ENCODE measurements at places on chromosomes 2 and 18. TPM values are rescaled to one million over a fixed set of nuclear protein-coding genes. Genes with fewer than 3 reads are reported as not detected.

DNA sequence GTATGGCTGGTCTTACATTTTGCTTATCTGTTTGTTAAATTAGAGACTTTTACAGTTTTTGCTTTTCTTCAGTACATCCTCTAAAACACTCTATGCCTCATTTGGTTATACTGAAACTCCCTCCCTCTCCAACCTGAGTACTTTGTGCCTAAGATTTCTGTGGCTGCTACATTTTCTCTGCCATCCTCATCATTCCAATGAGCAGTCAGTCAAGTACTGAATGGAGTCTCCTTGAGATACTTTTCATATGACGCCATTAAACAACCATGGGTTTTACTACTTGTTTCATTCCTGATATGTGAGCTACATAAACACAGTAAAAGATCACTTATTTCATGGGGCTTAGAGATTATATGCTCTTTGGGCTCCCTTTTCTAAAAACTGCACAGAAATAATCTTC, 196.7 kb upstream of the EPC2 start:
- DNase-seq = no peak

Gene FOXI3
- not detected for total RNA-seq

- DNase-seq = no peak
These were observed at the start of gene CHST10 for GRCh38 chr2:100416935-100417710. TSS of gene CHST10 (minus strand) at chr2:100417668. CDS start at chr2:100406675, 10,993 bp downstream.

- peak; percentile 64 for DNase-seq
These were observed 3.8 kb downstream of the ACTG2 start for GRCh38 chr2:73896362-73897239.

Gene CRACDL
- not detected for total RNA-seq

Gene NTSR2
- not detected for total RNA-seq

Gene TRAPPC8
- 28.3 TPM for total RNA-seq

DNA sequence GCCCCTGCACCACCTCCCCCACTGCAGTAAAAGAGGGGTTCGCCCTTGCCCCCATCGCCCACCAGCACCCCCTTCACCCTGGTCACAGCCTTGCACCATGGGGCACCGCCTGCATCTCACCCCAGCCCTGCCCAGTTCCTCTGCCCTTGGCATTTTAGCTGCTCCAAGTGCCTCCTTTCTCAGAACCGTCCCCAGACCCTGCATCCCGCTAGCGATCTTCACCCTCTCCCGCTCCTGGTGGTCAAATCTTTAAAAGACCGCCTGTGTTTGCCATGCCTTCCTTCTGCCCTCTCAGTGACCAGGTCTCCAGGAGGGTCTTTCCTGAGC, 114.7 kb upstream of the OTOS start:
- DNase-seq = no peak

DNA sequence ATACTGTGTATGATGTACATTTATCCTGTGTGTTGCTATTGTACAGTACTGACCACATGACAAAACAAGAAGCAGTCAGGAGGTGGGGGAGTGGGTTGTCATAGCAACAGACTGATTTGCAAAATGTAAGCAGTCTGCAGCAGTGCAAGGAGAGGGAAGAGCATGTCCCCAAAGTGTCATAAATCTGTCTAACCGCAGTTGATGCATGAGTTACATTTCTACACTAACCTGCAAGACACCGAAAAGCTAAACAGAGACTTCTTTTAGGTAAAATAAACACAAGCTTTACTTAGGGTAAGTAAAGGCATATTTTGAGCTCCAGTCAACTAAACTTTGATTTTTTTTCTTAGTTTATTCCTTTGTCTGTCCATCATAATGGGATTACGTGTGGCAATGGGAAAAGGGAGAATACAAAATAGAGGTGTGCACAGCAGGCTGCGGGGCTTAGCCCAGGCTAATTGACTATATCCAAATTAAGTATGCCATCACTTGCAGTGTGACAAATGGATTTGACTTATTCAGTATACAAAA, 134.5 kb downstream of the MEIS1 start:
- peak; percentile 81 for DNase-seq

GRCh38 chr2:113858764-113859163, 31.1 kb upstream of the ACTR3 start:
- DNase-seq = peak; percentile 95

GRCh38 chr18:10739152-10739551, 213.3 kb downstream of the NAPG start:
- DNase-seq = no peak

DNA sequence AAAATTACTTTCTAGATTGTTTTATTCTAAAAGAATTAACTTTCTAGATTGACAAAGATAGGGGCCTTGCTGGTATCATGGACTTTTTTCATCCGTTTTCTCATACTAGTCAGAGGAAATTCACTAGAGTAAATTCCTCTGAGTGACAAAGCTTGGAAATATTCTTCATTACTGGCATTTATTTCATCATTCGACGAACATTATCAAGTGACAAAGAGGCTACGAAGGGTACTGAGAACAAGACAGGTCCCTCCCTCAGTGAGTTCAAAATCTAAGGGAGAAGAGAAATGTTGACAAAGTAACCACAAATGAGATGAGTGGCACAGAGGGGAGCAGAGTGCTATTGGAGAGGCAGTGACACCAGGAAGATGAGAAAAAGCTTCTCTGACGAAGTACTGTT, 4.3 kb downstream of the EPG5 start:
- peak; percentile 82 for DNase-seq

DNA sequence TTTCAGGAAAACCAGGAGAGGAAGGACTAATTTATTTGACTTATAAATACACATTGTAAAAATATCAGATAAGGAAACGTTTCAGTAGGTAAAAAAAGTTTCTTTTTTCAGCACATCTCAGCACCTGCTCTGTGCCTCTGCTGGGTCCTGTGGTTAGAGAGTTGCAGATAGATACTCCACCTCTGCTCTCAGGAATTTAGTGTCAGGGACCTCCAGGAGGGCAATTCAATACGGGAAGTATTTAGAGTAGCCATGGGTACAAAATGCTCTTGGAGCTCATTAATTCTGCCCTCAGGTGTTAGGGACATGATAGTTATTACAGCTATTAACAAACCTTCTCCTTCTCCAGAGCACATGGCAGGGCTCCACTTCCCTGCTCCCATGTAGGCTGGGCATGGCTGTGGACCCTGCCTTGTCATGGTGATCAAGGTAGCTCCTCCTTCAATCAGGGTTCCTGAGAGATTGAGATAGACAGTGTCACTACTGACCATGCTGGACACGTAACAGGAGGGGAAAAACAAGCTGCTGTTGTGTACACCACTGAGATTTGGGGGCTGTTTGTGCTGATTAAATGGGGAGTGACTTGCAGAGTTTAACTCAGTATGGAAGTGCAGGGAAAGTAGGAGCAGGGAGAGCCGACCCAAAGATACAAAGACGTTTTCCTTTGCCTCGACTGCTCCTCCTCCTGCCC, 185.6 kb upstream of the COPS8 start:
- DNase-seq = no peak

Gene TMEM237
- total RNA-seq = 76.2 TPM

DNA sequence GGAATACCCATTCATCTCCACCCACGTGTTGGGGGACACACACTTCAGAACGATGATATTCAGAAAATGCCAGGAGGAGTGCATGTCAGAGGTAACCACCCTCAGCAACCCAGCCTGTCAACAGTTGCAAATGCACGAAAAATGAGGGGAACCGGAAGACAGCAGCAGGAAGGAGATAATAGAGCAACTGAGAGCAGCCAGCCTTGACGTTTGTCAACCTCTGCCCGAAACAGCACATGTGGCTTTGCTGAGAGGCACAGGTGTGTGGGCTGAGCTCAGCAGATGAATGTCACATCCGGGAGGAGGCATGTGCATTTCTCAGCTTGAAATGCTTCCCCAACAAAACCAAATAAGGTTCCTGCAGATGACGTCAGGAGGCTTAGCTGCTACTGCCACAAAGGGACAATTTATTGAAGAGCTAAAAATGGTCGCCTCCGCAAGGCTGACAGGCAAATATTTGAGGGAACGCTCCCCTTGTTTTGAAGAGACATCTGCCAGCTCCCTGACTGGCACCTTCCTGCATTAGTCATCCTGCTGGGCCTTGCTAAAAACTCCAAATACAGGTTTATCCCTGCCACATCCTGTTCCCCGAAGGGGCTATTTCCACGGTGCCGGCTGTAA, 419.0 kb downstream of the NBAS start:
- DNase-seq = no peak

DNA sequence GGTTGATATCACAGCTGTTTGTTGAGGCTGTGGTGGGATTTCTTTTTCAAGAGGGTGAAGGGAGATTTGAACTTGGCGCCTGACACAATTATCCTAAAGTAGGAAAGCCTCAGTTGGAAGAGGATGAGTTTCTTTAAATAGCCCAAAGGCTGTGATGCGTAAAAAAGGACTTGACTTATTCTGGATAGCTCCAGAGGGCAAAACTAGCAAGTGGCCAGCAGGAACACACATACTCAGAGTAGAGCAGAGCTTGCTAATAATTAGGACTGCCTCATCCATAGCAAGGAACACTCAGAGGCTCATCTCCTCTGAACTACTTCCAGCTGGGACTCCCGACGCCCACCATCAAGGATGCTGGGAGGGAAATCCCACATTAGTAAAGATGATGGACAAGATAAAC, 74.0 kb downstream of the AFF3 start:
- no peak for DNase-seq

Gene MALT1
- total RNA-seq = 23.2 TPM

DNA sequence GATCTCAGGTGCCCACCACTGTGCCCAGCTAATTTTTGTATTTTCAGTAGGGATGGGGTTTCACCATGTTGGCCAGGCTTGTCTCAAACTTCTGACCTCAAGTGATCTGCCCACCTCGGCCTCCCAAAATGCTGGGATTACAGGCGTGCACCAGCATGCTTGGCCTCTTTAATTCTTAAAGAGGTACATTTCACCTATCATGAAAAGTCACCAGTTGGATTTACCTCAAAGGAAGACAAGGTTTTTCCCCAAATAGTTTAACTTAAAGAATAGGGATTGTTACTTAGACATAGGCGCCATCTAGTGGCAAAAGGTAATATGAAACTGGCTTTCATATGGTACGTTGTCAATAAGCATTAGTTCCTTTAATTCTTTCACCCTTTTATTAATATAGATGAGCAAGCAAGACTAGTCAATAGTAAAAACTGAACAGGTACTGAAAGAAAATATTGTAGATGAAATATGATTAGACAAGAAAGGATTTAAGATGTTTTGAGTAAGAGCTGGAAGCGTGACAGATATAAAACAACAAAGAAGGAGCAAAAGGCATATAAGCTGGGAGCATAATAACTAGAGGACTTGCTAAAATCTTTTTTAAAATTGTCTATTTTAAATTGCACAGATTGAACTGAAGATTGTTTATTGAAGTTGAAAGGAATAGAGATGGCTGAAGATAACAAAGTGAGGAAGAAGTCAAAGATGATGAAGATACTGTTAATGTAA, 35.0 kb upstream of the PSMD14 start:
- DNase-seq = peak; percentile 45

- DNase-seq = no peak
These were observed 44.5 kb downstream of the DNER start for GRCh38 chr2:229669841-229670240.

- no peak for DNase-seq
These were observed 19.2 kb upstream of the EML6 start for GRCh38 chr2:54704238-54704637.

- DNase-seq = no peak
These were observed 56.4 kb downstream of the LPIN1 start for GRCh38 chr2:11802782-11803191.

Gene LYPD6
- 29.4 TPM for total RNA-seq

GRCh38 chr2:233460726-233461441, 105.7 kb downstream of the USP40 start:
- DNase-seq = no peak

Gene CNPPD1
- 42.2 TPM for total RNA-seq

DNA sequence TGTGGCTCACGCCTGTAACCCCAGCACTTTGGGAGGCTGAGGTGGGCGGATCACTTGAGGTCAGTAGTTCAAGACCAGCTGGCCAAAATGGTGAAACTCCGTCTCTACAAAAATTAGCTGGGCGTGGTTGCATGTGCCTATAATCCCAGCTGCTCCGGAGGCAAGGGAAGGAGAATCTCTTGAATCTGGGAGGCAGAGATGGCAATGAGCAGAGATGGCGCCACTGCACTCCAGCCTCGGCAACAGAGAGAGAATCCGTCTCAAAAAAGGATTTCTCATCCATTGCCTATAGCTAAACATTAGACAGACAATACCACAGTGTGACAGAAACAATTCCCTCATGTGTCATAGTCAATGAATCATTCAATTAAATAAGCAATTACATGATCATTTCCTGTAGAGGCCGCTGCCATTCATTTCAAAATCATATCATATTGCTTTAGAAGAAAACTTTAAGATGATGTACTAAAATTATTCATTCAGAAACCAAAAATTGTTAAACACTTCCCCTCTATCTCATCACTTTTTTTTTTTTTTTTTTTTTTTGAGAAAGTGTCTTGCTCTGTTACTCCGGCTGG, 69.5 kb upstream of the TGIF1 start:
- DNase-seq = no peak

Gene HOXD3
- 0.38 TPM for total RNA-seq

GRCh38 chr2:219856602-219857001, 229.2 kb downstream of the SLC4A3 start:
- no peak for DNase-seq

DNA sequence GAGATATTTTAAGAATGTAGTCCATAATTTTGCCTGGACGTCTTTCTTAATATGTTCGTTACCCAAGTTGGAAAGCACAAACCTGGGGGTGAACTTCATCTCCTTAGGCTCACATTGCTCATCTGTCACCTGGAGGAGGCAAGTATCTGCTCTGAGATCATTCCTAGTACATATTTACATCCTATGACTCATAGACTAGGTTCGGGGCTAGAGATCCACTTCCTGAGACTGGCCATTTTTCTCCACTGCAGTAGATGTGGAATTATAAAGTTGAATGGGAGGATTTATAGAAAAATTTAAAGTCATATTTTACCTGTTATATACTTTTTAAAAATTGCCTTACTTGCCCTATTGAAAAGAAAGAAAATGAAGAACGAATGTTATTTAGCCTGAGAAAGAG, 77.5 kb upstream of the PROKR1 start:
- peak; percentile 5 for DNase-seq

Gene SUPT7L
- total RNA-seq = 22.4 TPM

Gene NDUFV2
- 156 TPM for total RNA-seq

GRCh38 chr2:96449174-96449573, 56.0 kb downstream of the NEURL3 start:
- DNase-seq = no peak

Gene EFR3B
- total RNA-seq = 0.51 TPM

DNA sequence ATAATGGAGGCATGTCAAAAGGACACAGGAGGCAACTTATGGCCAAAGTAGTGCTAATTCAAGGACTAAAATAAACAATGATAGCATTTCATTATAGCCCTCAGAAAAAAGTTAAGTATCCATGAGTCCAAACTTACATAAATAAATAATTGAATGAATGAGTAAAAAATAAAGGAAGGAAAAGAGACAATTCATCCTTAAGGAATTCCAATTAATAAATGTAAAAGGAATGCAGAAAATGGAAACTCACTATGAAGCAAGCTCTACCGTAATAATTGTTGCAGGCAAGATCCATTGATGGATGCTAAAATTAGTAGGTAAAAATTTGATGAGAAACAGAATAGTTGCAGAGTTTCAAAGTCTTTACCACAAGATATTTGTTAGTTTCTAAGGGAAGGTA, 88.2 kb upstream of the RAPGEF4 start:
- DNase-seq = peak; percentile 55

- peak; percentile 18 for DNase-seq
These were observed 34.3 kb downstream of the MSH2 start for GRCh38 chr2:47437287-47437686.
